Left lung (tissue), 14 donors: ENCODE measurements at places on chromosomes 11 and 22. TPM values are rescaled to one million over a fixed set of nuclear protein-coding genes. Genes with fewer than 3 reads are reported as not detected.

SLC1A2 gene
- polyA plus RNA-seq: 31.8 TPM

CHST1 gene
- polyA plus RNA-seq: 6.2 TPM

- no peak for DNase-seq
Observed at GRCh38 chr11:103484545-103484944, 375.3 kb downstream of the DYNC2H1 start.

KRTAP5-9 gene
- 0.34 TPM for polyA plus RNA-seq

ROBO3 gene
- polyA plus RNA-seq: 41.5 TPM

PRMT3 gene
- polyA plus RNA-seq: 16.0 TPM

DNA sequence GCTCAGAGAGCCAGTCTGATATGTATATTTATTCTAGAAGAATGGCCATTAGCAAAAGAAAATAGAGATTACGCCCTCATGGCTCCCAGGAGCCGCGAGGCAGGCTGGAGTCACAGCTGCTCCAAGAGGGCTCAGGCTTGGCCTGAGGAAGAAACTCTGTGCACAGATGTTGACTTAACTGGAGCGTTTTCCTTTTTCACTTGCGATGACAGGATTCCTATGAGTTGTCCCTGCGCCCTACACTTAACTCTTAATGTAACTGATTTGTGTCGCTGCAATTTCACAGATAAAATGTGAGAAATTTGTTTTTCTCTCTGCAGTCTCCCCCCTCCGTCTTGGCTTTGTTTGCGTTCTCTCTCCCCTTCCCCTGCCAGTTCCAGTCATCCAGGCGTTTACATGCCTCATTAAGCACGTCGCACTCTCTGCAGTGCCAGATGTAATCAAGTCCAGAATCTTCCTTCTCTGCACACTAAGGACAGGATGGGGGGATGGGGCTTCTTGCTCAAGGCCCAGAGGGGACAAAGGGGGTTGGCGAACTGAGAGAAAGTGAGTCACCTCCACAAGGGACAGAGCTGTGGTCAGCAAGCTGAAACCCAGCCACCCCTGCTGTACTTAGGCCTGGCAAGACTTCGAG is 1060.1 kb downstream of the NTM start:
- no peak for DNase-seq

DNA sequence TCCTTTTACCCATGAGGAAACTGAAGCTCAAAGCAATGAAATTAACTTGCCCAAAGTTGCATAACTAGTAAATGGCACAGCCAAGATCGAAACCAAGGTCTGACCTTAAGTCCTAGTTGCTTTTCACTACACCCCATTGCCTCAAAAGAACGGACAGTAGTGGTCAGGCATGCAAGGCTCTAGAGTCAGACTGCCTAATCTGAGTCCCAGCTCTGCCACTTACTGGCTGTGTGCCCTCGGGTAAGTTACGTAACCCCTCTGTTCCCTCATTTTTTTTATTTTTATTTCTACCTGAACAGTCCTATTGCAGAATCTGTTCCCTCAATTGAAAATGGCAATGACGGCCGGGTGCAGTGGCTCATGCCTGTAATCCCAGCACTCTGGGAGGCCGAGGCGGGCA is 9.6 kb downstream of the CYB561A3 start:
- DNase-seq: no peak

GRCh38 chr11:33005175-33005574 is 10.5 kb upstream of the DEPDC7 start:
- no peak for DNase-seq

SMIM38 gene
- polyA plus RNA-seq: 1.1 TPM

GRCh38 chr11:34653851-34654482 is 33.1 kb downstream of the EHF start:
- DNase-seq: peak; percentile 75

SLC37A2 gene
- polyA plus RNA-seq: 3.2 TPM

- no peak for DNase-seq
Observed at GRCh38 chr11:58502004-58502403, 5.9 kb downstream of the OR5B21 start.

IFT27 gene
- 47.5 TPM for polyA plus RNA-seq

GRCh38 chr11:113521737-113522517 is 46.7 kb upstream of the DRD2 start:
- DNase-seq: no peak

- peak; percentile 81 for DNase-seq
Observed at GRCh38 chr22:36369922-36370791, 17.6 kb downstream of the MYH9 start.

- DNase-seq: peak; percentile 51
Observed at GRCh38 chr11:61688365-61689163, 8.4 kb downstream of the DAGLA start.

- peak; percentile 75 for DNase-seq
Observed at GRCh38 chr11:33802194-33802950, 28.1 kb upstream of the FBXO3 start.

- DNase-seq: no peak
Observed at GRCh38 chr22:42163515-42163914, 32.9 kb upstream of the CYP2D6 start.

- DNase-seq: no peak
Observed at GRCh38 chr11:70402016-70402415, 3.7 kb downstream of the CTTN start.

DNA sequence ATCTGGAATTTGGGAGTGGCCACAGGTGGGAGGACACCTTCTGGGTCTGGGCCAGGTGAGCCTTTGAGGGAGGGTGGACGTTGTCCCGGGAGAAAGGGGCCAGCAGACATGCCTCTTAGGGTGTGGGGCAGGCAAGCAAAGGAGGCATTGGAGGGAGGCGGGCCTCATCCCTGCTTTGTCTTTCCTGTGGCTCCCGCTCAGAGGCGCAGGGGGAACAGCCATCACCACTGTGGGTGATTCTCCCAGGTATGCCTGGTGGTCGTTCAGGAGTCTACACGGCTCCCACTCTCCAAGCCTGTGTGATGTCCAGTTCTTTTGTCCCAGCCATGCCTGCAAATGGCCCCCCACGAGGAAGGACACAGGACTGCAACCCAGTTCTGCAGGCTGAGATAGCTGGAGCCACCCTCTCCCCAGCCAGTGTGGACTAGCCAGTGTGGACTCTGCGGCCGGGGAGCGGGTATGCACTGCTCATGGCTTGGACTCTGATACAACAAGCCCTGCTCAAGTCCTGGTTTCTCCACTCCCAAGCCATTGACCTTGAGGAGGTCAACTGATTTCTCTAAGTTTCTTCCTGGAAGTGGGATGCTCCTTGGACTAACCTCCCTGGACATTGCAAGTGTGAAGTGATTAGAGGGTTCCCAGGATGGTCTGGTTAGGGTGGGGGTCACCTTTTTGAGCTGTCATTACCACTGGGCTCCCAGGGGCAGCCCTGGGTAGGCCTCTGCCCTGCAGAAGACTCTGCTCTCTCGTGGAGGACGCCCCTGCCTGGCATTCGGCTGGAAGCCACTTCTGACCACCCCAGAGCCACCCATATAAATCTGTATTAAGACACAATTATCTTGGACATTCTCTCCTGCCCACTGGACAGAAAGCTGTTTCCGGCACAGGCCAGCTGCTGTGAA is 1151.2 kb downstream of the BRD1 start:
- DNase-seq: no peak

ARHGEF12 gene
- polyA plus RNA-seq: 101 TPM

DNA sequence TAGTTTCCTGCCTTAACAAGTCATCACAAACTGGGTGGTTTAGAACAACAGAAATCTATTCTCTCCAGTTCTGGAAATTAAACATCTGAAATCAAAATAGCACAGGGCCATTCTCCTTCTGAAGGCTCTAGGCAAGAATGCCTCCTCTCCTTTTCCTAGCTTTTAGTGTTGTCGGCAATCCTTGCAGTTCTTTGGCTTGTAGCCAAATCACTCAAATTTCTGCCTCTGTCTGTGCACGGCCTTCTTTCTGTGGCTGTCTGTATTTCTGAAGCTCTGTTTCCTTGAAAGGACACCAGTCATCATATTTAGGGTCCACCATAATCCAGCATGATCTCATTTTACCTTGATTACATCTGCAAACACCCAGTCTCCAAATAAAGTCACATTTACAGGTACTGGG is 795.5 kb downstream of the METTL15 start:
- DNase-seq: no peak

DNA sequence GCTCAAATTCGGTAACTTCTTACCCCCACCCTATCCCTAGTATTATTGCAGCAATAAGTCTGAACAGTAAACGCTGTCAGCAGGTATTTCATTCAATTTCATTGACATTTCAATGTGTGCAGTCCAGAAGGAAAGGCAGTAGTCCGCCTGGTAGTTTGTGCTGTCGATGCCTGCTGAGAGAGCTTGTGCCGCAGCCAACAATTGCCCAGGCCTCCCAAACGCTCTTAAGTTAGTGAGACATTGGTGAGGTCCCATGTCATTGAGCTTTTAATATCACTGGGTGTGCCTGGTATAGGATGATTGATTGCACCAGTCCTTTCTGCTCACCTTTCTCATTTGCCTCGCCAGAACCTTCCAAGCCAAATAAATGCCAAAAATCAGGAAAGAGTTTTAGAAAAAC is 28.1 kb downstream of the ALKBH3 start:
- DNase-seq: no peak

GAB4 gene
- polyA plus RNA-seq: not detected

- DNase-seq: peak; percentile 58
Observed at GRCh38 chr11:71843858-71844257, 10.9 kb downstream of the DEFB108B start.

DNA sequence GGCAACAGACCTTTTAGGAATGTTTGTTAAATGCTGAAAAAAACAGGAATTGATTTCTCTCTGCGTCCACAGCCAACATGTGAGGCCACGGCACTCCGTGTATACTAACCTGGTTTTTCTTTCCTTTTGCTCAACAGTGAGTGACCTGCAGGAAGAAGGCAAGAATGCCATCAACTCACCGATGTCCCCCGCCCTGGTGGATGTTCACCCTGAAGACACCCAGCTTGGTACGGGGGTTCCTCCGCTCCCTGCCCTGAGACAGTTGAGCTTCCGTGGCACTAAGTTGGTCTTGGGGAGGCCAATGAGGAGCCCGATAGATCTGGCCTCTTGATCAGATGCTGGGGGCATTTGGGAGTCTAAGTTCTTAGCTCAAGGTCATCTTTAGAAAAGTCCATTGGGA is 69.7 kb downstream of the PARVB start:
- DNase-seq: no peak

DNA sequence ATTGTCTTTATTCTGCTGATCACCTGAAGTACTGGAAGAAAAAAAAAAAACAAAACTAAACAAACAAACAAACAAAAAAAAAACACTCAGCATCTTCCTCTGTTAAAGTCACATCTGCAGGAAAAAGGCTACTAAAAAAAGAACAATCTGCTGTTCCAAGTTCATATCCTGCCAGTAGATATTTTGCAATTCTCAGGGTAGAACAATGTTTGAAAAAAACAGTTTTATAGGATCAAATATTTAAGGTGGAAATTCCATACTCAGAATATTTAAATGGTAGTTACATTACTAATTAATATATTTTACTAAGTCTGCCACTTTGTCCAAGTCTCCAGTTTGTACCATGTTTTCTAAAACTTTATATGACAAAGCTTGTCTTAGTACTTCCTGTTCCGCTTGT is 175.2 kb downstream of the SBF2 start:
- no peak for DNase-seq

GRCh38 chr11:9802291-9802861 is 138.5 kb downstream of the SWAP70 start:
- DNase-seq: no peak
